ENCODE measurements at places on chromosomes 5 and 9.

- DNase-seq = no peak
Observed at GRCh38 chr5:54385994-54386393, 69.5 kb upstream of the HSPB3 start.

GRCh38 chr5:90483206-90483605 is 8.5 kb downstream of the POLR3G start:
- no peak for DNase-seq

GRCh38 chr9:108528231-108528630 is 327.6 kb downstream of the ACTL7B start:
- DNase-seq = no peak

DNA sequence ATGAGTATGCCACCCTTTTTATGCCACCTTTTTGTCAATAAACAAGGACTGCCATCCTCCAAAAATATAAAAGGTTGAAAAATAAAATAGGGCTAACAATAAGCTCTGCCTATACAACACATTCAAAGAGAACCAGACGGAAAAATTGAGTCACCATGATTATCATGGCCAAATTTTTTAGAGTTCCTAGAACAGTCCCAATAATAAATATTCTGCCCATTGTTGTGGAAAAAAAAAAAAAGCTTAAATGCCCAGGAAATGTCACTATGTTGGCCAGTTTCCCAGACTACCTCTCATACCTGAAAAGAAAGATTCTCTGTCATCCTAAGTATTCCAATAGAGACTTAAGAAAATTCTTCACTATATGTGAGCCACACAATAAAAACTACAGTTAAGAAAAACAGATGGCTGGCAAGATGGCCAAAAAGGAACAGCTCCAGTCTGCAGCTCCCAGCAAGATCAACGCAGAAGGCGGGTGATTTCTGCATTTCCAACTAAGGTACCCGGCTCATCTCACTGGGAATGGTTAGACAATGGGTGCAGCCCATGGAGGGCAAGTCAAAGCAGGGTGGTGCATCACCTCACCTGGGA is 149.0 kb downstream of the TMEM161B start:
- DNase-seq = no peak

DNA sequence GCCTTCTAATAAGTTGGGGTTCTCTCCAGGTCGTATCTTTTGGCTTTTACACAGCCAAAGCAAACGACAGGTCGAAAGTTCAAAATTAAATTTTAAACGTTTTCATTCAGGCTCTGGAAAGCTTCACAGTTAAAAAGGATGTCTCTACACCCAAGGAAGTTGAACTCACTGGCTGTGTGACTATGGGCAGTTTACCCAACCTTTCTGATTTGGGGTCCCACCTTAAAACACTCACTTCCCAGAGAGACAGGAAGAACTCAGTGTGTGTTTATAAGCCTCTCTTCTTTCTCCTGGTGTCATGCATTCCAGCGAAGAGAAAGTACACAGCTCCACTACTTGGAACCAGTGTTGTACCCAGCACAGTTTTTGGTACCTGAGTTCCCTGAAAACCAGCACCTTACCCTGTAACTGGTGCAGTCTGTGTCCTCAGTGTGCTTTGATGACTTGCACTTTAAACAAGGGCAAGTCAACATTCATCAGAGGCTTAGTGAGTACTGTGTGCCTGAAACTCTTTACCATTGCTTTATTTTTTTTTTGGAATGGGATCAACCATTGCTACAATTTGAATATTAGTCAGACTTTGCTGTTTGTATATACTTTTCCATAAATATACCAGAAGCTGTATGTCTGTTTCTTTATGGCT is 1.7 kb downstream of the SRD5A1 start:
- DNase-seq = no peak

DNA sequence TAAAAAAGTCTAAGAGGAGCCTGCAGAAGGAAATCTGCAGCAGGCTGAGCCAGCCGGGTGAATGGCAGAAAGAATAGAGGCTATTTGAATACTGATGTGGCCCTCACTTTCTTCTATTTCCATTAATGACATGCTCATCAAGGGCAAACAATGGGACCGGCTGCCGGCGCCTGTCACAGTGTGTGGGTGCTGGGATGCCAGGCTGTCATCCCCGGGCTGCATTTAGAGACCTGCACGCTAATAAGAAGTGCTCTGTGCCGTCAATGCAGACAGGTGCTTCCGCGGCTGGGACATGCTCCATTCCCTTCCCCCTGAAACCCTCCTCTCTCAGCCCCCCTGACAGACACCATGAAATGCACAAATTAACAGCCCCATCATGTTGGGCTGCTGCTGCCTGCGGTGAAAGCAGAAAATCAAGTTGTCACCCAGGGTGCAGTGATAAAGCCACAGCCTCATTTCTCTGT is 217.7 kb upstream of the TBCA start:
- DNase-seq = no peak

GRCh38 chr5:56064984-56065383 is 70.2 kb upstream of the IL6ST start:
- no peak for DNase-seq

DNA sequence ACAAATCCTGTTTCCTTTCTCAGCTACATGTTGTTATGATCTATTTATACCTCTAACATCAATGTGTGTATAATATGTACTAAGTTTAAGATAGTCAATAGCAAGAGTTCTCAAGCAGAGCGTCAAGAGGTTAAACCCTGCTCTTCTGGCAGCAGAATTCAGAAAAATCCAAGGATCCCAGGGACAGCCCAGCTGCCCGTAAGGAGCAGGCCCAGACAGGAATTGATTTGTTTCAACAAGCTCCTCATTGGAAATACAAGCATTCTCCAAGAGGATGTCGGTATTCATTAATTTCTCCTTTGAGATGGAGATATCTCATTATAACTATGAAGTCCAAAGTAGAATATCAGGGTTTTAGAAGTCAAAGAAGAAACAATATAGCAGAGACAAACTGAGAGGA is 14.9 kb downstream of the EFNA5 start:
- no peak for DNase-seq

GRCh38 chr5:176534640-176535039 is 2.6 kb downstream of the RNF44 start:
- no peak for DNase-seq

DNA sequence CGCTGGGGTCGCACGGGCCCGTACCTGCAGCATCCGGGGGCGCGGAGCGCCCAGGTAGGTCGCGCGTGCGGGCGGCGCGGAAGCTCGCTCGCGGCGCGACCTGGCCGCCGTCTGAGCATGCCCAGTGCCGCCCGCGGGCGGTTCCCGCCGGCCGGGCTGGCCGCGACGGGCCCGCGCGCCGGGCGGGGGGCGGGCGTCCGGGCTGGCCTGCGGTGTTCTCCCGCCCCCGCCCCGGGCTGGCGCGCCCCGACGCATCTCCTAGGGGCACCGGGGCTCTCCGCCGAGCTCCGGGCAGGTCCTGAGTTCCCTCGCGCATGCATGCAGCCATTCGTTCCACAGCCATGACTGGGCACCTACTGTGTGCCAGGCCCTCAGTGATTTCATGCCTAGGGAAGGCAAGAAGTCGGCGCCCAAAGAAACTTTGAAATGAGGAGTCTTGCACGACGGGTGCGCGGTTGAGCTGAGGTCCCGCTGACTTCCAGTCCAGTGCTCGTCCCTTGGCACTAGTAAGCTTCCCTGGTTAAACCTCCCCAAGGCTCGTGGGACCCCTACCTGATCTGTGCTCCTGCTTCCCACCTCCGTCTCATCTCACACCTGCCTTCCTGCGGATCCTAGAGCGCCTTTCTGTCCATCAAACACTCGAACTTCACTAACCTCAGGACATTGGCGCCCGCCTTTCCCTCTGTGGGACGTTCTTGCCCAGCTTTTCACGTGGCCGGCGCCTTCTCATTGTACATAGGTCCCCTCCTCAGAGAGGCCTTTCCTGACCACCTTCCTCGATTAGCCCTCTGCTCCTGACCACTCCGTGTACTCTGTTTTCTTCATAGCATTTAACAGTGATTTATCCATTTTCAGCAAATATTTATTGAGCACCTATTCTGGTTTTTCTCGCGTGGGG is at the start of gene PTPN3:
Gene PTPN3 (minus strand): TSS at position 113 of the 898 bp plus-strand sequence. CDS start 34,873 bp downstream, outside the sequence.
- DNase-seq = no peak

Measured in HS-27A (cell line).